NCI-H345 (cell line): ENCODE measurements at places on chromosomes 6 and 20.

DNA sequence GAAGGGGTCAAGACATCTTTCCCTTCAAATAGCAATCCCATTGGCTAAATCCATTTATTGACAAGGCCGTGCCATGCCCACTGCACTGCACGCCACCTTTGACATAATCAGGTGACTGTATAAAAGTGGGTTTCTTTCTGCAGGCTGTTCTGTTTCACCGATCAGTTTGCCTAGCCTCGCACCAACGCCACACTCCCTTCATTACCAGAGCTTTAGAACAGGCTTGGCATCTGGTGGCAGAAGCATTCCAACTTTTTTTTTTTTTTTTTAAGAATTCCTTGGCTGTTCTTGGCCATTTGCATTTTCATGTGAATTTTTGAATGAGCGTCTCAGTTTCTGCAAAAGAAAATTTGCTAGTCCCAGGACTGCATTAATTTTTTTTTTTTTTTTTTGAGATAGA is 78.1 kb downstream of the PPP1R3G start:
- DNase-seq: no peak

- no peak for DNase-seq
Observed at GRCh38 chr6:5028921-5029320, 25.1 kb upstream of the RPP40 start.

DNA sequence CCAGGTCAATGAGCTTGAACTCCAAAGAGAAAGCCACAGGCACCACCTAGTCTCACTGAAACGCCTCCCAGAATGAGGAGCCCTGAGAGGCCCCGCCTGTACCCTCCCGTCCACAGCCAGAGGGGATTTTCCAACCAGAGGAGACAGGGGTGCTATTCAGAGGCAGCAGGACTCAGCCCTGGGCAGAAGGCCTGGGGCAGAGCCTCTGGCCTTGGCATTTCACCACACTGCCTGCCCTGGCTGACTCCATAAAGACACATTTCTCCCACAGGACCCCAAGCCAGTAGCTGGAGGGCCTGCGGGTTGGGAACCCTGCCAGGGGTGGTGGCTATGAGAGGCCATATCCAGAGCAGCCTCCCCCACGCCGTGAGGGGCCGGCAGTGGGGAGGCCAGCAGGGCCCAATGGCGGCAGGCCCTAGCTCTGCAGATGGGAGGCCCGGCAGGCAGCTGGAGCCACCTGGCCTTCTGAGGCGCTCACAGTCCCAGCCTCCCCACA is 159.3 kb downstream of the PREX1 start:
- DNase-seq: peak; percentile 31

DNA sequence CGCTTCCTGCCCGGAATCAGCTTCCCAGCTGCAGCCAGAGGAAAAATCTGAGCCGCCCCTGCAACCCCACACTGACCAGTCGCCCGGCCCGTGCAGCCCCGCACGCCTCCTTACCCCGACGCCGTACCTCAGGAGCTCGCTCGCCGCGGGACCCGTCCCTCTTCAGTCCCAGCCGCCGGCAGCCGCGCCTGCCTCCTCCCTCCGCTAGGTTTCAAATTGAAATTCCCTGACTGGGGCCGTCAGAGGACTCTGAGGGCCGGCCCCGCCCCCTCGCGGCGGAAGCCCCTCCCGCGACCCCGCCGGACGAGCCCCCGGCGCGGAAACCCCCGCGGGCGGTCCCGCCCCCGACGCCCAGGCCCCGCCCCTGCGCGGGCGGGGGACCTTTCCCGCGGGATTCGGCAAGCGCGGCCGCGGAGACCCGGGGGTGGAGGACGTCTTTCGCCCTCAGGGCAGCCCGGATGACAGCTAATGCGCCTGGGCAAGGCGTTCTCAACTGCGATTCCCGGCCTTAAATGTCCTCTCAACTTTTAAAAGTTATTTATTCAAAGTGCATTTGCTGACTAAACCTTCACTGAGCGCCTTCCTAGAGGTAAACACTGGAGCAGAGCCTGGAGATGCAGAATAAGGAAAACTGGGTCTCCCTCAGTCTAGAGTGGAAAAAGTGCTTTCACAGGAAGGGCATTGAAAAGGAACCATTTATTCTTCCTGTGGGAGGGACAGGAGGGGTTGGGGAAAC is at the start of gene EPB41L2:
TSS of gene EPB41L2 (minus strand) at position 218 of the 736 bp plus-strand sequence. CDS start 106,760 bp downstream, outside the sequence.
- DNase-seq: peak; percentile 38

- DNase-seq: no peak
Observed at GRCh38 chr6:106033806-106034205, 52.3 kb upstream of the PRDM1 start.

DNA sequence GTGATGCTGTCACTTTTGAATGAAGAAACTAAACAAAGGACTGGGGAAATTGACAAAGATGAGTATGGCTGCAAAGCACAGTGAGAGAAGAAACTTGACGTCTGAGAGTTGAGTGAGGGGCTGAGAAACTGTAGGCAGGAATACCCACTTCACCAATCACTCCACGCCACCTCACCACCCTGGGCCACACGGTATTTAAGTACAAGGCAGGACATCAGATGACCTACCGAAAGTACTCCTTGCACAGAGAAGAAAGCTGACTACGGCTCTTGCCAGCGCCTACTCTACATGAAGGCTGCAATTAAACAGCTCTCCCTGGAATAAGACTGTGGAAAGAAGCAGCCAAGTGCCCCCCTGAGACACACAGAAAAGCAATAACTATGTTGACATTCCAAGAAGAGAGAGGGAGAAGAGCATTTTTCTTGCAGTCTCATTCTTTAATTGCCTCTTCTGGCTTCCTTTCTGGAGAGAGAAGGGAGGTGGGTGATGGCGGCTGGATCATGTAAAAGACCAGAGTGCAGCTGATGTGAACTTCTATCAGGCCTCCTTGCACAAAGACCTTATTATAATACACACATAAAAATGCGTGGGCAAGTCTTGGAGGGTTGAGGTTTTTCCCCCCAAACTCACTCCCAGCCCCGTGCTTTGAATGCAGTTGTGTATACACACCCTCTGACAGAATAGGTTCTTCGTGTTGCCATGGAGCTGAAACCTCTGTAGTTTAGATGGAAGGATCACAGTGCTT is 44.6 kb downstream of the HIVEP2 start:
- DNase-seq: no peak

- DNase-seq: no peak
Observed at GRCh38 chr6:139713424-139713823, 339.0 kb upstream of the CITED2 start.

DNA sequence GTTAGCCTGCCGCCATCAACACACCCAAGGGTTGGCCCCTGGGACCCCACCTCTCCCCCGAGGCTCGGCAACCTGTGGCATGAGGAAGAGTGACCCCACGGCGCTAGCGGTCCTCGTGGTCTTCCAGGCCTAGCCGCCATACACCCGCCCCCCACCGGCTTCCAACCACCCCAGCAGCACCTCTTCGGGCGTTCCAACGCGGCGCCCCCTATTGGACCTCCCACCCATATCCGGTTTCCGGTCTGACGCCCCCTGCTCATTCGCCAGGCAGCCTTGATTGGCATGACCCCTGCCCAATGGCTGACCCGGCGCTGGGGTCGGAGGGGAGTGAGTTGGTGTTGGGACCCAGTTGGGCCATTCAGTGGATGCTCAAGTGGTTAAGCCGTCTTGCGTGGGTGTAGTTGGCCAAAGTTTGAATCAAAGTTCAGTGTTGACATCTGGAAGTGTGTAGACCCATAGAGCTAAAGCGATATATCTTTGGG is at the start of gene GNAS-AS1:
TSS of gene GNAS-AS1 (minus strand) at position 210 of the 482 bp plus-strand sequence.
- DNase-seq: no peak

- DNase-seq: no peak
Observed at GRCh38 chr6:108353853-108354252, 59.0 kb downstream of the AFG1L start.

GRCh38 chr6:98463038-98464000 is 371.1 kb upstream of the POU3F2 start:
- DNase-seq: peak; percentile 86

- DNase-seq: no peak
Observed at GRCh38 chr6:106373502-106374239, 13.2 kb downstream of the CRYBG1 start.

DNA sequence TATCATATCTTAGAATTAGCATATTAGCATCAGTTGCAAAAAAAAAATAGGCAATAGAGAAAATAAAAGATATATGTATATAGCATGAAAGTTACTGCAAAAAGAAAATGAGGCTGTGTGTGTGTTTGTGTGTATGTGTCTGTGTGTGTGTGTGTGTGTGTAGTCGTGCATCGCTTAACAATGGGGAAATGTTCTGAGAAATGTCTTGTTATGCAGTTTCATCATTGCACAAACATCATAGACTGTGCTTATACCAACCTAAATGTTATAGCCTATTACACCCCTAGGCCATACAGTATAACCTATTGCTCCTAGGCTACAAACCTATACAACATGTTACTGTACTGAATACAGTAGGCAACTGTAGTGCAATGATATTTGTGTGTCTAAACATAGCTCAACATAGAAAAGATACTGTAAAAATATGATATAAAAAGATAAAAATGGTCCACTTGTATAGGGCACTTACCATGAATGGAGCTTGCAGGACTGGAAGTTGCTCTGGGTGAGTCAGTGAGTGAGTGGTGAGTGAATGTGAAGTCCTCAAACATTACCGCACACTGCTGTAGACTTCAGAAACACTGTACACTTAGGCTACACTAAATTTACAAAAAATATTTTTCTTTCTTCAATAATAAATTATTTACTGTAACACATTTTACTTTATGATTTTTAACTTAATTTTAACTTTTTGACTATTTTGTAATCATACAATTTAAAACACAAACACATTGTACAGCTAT is 805.1 kb downstream of the KIF16B start:
- no peak for DNase-seq
